Posterior vena cava (tissue), 2 donors: ENCODE measurements at places on chromosomes 4 and X. TPM values are rescaled to one million over a fixed set of nuclear protein-coding genes. Genes with fewer than 3 reads are reported as not detected.

DNA sequence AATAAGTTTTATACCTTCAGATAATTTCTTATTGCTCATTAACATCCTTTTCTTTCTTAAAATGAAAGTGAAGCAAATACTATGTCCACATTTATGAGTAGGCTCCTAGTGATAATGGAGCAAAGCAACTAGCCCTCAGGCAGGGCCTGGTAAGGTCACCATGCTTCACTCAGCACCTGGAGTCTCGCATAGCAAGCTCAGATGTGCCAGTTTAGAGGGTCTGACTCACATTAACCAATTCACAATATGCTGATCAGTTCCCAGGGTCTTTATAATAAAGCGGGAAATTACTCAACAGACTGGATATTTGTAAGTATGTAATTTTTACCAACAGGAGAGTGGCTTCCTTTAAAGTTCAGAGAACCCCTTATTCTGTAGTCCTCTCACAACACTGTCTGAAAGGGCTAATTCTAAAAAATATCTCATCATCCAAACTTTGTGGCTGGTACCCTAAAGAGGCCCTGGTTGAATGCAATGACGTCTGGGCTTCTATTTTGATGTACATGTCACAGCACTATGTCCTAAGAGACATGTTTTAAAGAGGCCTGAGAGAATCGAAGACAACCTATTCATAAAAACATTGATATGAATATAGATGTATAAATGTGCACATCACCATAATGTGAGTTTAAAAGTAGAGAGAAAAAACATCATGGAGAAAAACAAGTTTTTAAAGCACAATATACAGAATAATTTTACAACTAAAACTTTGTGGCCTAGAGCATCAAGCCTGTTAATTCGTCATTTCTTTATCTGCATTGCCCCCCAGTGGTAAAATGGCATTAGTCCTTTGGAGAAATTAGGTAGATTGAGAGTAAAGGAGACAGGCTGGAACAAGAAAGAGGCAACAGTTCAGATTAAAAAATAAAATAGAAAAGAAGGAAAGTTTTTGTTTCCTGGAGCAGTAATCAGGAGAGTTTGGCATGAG is 44.3 kb downstream of the IL21 start:
- no peak for DNase-seq

The DCLK2 gene
- total RNA-seq, result 5.6 TPM

DNA sequence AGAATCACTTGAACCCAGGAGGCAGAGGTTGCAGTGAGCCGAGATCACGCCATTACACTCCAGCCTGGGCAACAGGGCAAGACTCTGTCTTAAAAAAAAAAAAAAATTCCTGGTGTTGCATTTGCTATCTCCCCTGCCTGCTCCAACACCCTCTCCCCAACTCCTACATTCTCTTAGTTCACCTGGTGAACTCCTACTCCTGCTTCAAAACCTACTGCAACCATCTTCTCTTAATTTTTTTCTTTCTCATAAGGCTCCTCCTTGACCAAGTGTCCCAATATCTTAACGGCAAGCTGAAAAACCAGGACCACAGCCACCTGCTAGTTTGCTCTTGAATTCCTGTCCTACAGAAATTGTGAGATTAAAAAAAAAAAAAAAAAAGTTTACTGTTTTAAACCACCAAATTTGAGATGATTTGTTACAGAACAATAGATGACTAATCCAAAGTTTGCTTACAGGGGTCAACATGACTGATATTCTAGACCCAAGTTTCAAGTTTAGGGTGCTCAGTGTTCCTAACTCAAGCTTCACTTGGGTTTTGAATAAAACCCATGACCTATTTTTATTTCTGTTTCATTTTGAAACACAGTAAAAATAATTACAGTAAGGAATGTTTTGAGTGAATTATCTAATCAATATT is 13.1 kb upstream of the ANXA5 start:
- DNase-seq, result no peak

The RNF150 gene
- total RNA-seq, result 26.6 TPM

DNA sequence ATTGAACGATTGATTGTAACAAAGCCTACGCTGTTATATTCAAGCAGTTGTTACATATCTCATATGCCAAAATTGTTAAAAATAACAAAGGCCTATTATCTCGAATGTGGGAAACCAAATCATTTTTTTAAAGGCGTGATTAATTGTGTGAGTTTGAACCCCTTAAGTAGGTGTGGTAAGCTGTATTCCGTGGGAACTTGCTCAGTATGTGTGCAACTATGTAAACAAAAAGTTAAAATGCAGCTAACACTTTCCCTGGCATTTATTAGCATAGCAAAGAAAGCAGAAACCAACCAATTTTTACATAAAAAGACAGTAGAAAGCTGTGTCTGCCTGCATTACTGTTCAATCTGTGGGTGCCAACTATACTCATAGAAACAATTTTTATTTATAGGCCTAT is 166.0 kb upstream of the HAND2 start:
- DNase-seq, result no peak

DNA sequence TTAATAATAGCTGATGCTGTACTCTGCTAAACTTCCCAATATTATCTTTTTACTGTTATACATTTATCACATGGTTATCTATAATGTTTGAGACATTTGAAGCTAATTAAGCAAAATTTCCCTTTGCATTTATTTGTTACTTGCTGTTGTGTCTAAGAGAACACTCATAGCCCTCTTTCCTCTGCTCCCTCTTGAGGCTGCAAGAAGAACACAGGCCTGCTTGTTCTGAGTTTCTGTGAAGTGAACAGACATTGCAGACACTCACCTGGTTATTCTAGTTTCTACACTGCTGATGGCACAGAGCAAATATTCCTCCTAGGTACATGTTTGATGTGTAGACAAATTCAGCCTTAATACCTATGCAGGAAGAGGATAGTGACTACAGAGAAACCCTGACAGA is 367.8 kb downstream of the GASK1B start:
- DNase-seq, result no peak

The CNGA1 gene
- 0.57 TPM for total RNA-seq

The DIPK2B gene
- total RNA-seq, result 32.2 TPM

- no peak for DNase-seq
These were observed 7.9 kb downstream of the BMPR1B start for GRCh38 chr4:94765648-94766047.

GRCh38 chr4:158811704-158812103 is 42.9 kb downstream of the FNIP2 start:
- no peak for DNase-seq

GRCh38 chr4:184792950-184793555 is 32.7 kb downstream of the ACSL1 start:
- no peak for DNase-seq

DNA sequence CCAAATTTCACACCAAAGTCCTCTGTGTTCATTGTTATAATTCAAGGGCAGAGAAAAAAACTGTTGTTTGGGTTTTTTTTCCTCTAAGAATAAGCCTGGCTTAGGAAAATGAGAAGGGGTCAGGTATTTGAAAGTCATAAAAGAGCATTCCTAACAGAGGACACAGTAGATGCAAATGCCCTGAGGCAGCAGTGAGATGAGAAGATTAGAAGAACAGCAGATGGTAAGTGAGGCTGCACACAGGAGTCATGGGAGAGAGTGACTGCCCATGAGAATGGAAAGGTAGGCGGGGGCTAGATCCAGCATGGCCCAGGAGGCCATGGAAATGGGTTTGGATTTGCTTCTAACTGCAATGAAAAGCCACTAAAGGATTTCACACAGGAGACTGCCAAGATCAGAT is 107.5 kb upstream of the RBPJ start:
- no peak for DNase-seq

The ARHGEF38 gene
- total RNA-seq, result not detected

- DNase-seq, result peak; percentile 49
These were observed 72.2 kb upstream of the MXD4 start for GRCh38 chr4:2333916-2334644.

DNA sequence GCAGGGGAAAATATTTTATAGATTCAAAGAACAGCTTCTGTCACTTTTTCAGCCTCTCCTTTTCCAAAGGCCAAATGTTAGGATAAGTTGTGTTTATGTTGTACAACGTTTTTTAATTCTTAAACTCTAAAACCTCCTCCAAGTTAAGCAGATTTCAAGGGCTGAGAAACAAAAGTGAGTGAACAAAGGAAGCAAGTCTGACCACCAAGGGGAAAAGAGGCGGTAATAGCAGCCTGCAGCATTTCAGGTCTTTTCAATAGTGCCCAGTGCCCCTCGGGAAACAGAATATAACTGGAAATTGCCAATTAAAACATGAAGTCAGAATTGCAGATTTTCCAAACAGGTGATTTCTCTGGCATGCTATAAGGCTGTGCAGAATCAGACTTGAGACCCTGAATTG is 510.0 kb upstream of the HTR2C start:
- DNase-seq, result no peak

The KIT gene
- total RNA-seq, result 13.1 TPM

The APELA gene
- total RNA-seq, result not detected

The PRPS1 gene
- 30.2 TPM for total RNA-seq

DNA sequence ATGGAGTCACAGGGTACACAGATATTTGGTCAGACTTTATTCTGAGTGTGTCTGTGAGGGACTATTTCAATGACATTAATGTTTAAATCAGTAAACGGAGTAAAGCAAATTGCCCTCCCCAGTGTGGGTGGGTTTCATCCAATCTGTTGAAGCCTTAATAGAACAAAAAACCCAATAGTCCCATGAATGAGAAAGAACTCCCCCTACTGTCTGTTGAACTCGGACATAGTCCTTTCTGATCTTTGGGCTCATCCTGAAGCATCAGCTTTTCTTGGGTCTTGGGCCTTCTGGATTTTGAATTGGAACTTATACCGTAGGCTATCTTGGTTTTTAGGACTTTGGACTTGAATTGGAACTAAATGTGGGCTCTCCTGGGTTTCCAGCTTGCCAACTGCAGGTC is 193.6 kb downstream of the COX7B2 start:
- no peak for DNase-seq

DNA sequence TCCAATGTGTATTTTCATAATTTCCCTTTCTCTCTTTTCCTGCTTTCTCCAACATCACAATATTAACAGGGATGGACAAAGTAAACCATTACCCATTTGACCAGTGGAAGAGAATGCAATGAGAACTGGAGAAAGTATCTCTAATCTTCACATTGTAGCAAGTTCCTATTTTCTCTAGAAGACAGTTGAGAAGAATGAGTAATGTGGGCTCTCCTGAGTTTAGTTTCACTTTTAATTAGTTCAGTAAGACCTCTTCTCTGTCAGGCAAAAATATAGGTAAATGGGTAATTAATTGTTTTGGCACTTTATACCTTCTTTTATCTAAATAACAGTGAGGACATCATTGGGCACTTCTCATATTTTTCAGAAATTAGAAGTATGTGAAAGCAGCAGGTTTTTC is 602.0 kb downstream of the GLUD2 start:
- DNase-seq, result no peak

DNA sequence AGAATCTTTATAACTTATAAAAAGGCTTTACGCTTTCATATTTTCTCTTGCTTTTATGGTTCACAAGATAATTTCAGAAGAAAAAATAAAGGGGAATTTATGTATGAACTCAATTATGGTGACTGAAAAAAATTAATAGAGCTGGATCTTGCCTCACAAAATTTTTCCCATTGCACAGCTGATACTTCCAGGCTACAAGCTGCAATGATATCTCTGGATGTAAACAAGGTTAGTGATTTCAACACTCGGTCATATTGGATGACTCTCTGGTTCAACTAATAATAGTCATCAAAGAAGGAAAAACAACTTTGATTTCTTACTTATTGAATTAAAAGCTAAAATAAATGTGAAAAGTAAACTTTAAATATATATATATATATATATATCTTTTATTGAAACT is 868.0 kb downstream of the FAT4 start:
- no peak for DNase-seq

- DNase-seq, result no peak
These were observed 17.6 kb upstream of the SOD3 start for GRCh38 chr4:24777536-24778463.

- no peak for DNase-seq
These were observed 67.4 kb downstream of the ZNF827 start for GRCh38 chr4:145871209-145871608.

The GAGE2A gene
- total RNA-seq, result not detected

DNA sequence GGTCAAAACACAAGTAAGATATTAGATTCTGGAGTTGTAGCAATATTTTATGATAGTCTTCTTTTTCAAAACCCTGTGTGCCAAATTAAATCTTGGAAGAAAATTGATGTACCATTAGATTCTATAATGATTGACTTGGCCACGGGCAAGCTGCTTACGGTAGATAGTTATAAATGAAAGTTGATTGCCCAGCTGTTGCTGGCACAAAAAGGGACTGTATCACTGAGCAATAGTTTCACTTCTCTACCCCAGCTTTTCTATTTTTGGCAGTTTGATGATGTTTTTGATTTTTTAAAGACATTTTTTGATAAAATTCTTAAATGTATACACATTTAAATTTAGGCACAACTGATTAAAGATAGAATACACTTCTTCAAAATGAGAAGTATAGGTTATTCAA is 333.3 kb downstream of the TRAM1L1 start:
- DNase-seq, result no peak

DNA sequence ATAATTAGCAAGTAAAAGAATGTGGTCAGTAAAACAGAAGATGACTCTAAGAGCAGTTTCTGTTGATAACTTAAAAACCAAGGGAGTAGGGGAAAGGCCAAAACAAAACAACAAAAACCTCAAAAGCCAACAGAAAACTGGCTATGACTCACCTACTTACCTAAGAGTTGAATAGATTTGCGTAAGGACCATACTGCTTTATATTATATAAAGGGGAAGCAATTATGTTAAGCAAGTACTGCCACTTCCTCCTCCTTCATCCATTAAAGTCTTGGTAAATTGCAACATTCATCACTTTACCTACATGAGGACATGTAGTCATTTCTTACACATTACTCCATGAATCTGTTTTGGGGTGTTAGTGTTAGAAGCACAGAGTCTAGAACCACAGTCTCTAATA is 85.9 kb upstream of the FAM47A start:
- DNase-seq, result no peak

DNA sequence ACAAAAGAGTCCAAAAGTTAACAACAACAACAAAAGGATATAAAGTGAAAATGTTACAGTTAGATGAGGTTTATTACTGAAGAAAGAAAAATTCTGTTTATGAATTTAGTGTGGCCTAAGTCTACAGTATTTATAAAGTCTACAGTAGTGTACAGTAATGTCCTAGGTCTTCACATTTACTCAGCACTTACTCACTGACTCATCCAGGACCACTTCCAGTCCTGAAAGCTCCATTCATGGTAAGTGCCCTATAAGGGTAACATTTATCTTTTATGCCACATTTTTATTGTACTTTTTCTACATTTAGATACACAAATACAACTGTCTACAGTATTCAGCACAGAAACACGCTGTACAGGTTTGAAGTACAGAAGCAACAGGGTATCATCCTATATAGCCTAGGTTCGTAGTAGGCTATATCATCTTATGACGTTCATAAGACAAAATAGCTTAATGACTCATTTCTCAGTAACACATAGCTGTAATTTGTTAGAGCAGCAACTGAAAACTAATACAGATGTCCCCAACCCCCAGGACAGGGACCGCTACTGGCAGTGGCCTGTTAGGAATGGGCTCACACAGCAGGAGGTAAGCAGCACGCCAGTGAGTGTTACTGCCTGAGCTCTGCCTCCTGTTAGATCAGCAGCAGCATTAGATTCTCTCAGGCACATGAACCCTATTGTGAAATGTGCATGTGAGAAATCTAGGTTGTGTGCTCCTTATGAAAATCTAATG is 61.3 kb downstream of the CENPC start:
- DNase-seq, result no peak

The ITM2A gene
- 67.0 TPM for total RNA-seq

- DNase-seq, result no peak
These were observed 25.3 kb upstream of the ZMAT1 start for GRCh38 chrX:101957174-101957573.

GRCh38 chr4:100574607-100575006 is 56.8 kb upstream of the EMCN start:
- DNase-seq, result no peak

The CXCR3 gene
- total RNA-seq, result 0.32 TPM

- DNase-seq, result no peak
These were observed 250.0 kb downstream of the CBR4 start for GRCh38 chr4:168759959-168760527.
